Upper lobe of left lung (tissue), 6 donors: ENCODE measurements at places on chromosomes 5 and 9. TPM values are rescaled to one million over a fixed set of nuclear protein-coding genes. Genes with fewer than 3 reads are reported as not detected.

The SMIM3 gene
- total RNA-seq = 21.1 TPM

The SLC34A1 gene
- not detected for total RNA-seq

The PTPN3 gene
- total RNA-seq = 14.7 TPM

GRCh38 chr5:173629628-173630027 lies 13.2 kb upstream of the BOD1 start:
- no peak for DNase-seq

DNA sequence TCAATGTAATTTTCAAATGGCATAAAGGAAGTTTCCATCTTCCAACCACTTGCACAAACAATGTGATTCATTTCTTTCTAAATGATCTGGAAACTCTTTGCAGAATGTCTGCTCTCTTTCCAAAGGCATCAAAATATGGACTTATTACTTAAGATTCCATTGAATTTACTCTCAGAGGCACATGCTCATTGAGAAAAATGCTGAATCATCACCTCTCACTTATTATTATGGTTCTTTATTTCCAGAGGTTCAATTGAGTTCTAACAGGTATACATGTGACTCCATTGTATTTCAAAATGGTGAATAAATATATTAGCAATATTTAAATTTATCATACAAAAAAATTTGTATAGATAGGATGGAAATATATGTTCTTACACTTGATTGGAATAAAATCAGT lies 1140.6 kb downstream of the EFNA5 start:
- no peak for DNase-seq

GRCh38 chr5:157545610-157546310 lies 29.8 kb downstream of the ADAM19 start:
- DNase-seq = no peak

GRCh38 chr9:103669296-103669695 lies 424.8 kb upstream of the SMC2 start:
- no peak for DNase-seq
